ENCODE measurements at places on chromosomes 7 and 10.

DNA sequence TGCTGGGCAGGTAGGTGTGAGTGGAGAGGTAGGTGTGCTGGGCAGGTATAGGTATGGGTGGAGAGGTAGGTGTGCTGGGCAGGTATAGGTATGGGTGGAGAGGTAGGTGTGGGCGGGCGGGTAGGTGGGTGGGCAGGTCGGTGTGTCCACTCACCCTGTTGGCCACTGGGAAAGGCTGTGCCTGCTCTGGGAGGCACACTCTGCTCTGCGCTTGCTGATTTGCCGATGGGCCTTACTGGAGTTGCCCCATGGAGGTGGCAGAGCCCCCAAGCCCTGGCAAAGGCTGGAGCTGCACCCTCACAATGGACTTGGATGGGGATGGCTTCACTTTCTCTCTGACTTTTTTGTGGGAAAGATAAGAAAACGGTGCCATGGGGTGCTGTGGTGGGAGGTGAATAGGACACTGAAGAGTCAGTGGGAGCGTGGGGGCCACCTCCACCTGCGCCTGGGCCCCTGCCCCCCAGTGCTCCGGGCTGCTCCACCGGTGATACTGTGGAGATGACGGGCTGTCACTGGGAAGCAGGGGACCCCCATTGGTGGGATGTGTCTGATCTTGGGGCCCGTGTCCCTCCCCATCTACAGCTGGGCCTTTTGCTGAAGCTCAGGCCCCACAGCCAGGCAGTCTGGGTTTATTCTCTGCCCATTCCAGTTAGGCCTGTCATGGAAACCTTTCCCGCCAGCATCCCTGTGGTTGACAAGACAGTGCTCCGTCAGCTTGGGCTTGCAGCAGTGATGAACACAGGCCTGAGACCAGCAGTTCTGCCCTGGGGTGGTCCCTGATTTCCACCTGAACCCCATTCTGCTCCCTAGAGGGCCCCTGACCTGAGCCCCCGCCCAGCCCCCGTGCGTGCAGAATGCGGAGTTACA lies 75.0 kb downstream of the NKX6-2 start:
- no peak for DNase-seq

DNA sequence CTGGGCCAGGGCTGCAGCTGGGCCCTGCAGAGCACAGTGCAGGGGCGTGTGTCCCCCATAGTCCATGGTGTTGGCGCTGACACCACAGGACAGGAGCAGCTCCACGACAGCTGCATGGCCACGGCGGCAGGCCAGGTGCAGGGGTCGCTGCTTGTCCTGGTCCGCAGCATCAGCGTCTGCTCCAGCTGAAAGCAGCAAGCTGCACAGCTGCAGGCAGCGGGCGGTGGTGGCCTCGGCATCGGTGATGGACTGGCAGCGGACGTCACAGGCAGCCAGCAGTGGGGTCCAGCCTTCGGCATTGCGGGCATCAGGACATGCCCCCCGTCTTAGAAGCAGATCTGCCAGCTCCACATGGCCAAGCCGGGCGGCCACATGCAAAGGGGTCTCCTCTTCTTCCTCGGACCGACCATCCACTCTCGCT lies 6.0 kb downstream of the ASB10 start:
- DNase-seq: no peak

DNA sequence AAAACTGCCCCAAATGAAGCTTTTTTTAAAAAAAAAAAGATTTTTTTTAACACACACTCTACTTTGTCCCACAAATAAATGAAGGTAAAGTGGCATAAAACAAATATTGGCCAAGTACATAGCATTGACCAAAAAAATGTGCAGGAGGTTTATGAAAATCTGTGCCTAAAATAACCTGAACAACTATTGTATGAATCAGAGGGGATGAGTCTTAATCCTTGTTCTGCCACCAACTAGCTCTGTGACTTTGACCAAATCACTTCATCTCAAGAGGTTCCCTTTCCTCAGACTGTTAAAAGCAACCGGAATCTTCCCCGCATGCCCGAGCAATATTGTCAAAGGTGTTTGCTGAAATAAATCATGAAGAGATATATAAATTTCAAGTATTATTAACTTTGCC lies 150.4 kb upstream of the NEBL start:
- no peak for DNase-seq

DNA sequence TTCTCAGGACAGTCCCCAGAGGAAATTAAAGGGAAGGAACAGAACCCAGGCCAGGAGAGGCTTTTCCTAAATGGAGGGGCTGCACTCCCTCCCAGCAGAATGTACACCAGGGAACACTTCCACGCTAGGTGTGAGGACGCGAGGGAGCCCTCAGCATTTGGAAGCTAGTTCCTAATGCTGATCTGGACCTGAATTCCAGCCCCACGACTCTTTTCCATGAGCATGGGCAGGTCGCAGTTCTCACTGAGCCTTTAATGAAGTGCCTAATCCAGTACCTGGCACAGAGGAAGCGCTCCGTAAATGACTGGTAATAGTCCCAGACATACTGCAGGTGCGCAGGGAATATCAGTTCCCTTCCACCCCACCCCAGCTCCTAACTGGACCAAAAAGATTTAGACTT lies 1.1 kb downstream of the ALOX5 start:
- no peak for DNase-seq

- no peak for DNase-seq
Measured at GRCh38 chr7:113804475-113805095, 114.2 kb downstream of the PPP1R3A start.

- no peak for DNase-seq
Measured at GRCh38 chr10:59234194-59234593, 57.8 kb downstream of the PHYHIPL start.

All from stimulated activated CD8-positive, alpha-beta memory T cell treated with anti-CD3 and anti-CD28 coated beads, Interleukin-4, amount 100 ng/mL, for 1 hour (primary cell).